Pancreas (tissue), 10 donors: ENCODE measurements at places on chromosomes 12 and 14.

- no peak for DNase-seq
Measured at GRCh38 chr12:123390498-123391426, 6.8 kb downstream of the KMT5A start.

GRCh38 chr12:90321369-90321768, 612.7 kb upstream of the ATP2B1 start:
- no peak for DNase-seq

DNA sequence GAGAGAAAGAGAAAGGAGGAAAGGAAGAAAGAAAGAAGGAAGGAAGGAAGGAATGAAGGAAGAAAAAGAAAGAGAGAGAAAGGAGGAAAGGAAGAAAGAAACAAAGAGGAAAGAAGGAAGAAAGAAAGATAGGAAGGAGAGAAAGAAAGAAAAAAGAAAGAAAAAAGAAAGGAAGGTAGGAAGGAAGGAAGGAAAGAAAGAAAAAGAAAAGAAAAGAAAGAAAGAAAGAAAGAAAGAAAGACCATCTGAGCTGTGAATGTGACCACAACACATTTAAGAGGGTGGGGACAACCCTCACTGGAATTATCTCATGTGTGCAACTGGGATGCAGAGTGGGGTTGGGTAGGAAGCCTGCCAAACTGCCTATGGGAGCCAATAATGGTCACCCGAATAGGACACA, 36.0 kb upstream of the BATF start:
- DNase-seq = no peak

GRCh38 chr12:45928309-45928708, 62.1 kb downstream of the SCAF11 start:
- no peak for DNase-seq

DNA sequence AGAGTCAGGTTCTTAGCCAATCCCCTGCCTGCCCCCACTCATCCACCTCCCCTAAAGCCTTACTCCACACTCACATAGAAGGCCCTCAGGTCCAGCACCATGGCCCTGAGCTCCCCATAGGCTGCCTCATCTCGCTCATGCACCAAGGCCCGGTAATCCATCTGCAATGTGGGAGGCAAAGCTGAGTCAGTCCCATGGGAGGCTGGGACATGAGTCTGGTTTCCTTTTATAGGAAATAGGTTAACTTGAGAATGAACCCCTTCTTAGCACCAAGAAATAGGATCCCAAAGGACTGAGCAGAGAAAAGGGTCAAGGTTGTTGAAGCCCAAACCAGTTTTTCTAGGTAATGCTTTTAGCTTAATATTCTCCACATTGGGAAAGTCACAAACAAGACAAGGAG, 2.1 kb upstream of the EMC9 start:
- no peak for DNase-seq

DNA sequence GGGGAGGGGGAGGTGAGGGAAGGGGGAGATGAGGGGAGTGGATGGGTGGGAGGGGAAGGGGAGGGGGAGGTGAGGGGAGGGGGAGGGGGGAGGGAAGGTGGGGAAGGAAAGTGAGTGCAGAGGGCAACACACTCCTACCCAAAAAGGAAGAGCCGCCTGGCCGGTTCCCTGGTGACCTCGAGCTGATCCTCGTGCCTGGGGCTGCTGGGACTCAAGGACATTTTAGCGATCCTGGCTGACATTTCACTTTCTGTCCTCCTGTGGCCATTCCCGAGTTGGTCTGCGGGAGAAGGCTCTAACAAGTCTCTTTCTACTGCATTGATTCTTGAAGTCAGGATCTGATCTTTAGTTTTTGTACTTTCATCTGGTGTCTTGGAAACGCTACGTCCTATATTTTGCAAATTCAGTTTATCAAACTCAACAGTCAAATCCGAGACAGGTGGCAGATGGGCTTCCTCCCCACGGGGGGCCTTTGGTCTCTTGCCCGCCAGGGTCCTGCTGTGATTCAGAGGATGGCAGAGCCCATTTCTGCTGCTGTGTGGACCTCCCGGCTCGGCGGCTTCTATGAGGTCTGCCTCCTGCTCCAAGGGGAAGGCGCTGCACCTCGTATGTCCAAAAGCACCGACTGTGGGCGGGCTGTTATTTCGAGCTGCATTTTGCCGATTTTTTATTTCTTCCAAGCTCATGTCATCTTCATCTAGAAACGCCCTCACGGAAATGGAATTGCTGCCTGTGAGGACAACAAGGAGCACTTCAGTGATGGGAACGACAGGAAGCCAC, 19.1 kb downstream of the PGAM5 start:
- DNase-seq = no peak

DNA sequence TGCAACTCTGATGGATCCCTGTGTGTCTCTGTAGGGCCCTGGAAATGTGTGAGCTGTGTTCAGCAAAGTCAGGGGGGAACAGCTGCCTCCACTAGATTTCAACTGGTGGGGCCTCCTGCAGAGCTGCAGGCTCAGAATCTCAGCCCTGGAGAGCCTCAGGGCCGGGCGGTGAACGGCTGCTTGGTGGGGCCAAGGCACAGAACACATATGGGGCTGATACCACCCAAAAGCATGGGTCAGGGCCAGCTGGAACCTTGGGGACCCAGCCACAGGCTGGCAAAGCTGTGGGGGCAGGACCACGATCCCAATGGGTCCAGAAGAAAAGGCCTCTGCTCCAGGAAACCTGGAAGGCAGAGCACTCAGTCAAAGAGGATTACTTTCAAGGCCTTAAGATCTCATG, 878.5 kb downstream of the BCL11B start:
- DNase-seq = no peak

GRCh38 chr12:740921-741320, 11.5 kb upstream of the WNK1 start:
- no peak for DNase-seq

DNA sequence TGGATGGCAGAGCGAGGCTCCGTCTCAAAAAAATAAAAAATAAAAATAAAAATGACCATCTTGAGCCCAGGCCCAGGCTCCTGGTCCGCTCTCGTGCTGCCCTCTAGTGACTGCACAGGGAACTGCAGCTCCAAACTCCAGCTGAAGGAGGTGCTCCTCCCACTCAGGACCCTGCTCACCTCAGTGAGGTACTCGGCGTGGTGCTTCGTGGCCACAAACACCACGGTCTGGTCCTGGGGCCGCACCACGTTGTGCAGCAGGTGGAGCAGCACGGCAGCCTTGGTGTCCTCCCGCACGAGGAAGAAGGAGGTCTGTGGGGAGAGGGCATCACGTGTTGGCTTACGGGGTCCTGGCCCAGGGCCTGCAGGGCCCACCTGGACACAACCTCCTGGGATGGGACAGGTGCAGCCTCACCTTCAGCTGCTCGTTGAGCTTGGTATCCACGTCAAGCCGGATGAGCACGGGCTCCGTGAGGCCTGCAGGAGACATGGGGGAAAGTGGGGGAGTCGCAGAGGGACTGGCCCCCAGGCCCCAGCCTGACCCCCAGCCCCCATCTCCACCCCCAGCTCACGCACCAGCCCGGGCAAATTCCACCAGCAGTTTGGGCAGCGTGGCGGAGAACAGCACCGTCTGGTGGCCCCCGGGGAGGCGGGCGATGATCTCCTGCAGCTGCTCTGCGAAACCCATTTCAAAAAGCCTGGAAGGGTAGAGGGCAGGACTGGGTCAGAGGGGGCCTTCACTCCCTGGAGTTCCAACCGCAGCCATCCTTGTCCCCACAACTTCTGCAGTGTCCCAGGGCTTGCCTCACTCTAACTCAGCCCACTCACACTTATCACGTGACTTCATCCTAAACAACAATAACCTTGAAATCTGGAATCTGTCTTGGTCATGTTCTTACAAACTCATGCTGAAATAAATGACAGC, 10.6 kb downstream of the DDX54 start:
- peak; percentile 88 for DNase-seq

DNA sequence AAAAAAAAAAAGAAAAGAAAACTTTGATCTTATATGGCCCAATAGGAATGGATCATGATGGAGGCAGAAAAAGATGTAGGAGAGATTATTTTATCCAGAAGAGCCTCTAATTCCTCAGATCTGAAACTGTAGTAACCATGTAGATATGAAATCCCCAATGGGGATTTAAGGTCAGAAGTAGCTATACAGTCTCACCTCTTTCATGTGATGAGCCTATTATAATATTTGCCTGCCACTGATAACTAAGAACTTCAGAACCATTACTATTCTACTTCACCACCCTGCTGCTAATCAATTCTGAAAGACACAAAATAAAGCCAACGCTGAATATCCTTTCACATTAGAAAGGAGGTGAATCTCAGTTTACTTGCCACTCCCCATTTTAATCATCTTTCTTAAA, 29.3 kb downstream of the BAZ1A start:
- DNase-seq = no peak

- DNase-seq = no peak
Measured at GRCh38 chr12:41140117-41140516, 48.0 kb upstream of the PDZRN4 start.

- DNase-seq = no peak
Measured at GRCh38 chr14:58992935-58993334, 195.5 kb upstream of the DAAM1 start.

GRCh38 chr14:21652209-21652808, 1.3 kb upstream of the OR4E2 start:
- no peak for DNase-seq

GRCh38 chr12:80777587-80777986, 60.9 kb downstream of the MYF5 start:
- DNase-seq = no peak

- no peak for DNase-seq
Measured at GRCh38 chr14:104532191-104532555, 47.4 kb upstream of the C14orf180 start.

GRCh38 chr12:93167841-93168492, 209.8 kb upstream of the NUDT4 start:
- no peak for DNase-seq

DNA sequence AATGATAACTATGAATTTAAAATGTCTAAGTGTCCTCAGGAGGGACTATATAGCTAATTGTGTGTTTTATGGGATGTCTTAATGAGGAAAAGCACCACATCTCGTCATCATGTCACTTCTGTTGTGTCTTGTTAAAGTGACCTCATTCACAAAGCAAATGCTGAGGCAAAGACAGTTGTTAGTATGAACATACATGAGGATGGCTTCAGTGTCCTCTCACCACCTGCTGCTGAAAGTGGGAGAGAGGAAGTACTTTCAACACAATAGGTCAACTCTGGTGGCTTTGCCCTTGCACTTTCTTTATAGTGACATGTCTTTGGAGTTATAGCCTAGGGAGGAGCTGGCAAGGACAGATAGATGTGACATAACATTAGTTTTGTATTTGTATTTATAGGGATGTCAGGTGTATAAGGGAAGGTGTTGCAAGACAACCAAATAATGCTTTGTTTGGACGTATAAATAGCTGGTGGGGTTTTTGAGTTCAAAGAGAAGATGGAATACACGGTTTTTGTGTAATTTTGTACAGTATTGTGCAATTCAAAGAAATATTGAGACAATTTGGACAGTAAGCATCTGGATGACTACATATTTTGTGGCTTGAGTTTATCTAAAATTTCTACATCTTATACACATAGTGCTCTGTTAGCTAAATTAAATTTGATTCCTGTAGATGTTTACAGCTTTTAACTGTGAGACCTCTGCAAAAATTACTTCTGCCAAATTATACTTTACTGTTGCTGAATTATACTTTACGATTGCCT, 131.7 kb upstream of the ATP2B1 start:
- DNase-seq = no peak

- no peak for DNase-seq
Measured at GRCh38 chr12:120687578-120688289, 785 bp downstream of the MLEC start.

DNA sequence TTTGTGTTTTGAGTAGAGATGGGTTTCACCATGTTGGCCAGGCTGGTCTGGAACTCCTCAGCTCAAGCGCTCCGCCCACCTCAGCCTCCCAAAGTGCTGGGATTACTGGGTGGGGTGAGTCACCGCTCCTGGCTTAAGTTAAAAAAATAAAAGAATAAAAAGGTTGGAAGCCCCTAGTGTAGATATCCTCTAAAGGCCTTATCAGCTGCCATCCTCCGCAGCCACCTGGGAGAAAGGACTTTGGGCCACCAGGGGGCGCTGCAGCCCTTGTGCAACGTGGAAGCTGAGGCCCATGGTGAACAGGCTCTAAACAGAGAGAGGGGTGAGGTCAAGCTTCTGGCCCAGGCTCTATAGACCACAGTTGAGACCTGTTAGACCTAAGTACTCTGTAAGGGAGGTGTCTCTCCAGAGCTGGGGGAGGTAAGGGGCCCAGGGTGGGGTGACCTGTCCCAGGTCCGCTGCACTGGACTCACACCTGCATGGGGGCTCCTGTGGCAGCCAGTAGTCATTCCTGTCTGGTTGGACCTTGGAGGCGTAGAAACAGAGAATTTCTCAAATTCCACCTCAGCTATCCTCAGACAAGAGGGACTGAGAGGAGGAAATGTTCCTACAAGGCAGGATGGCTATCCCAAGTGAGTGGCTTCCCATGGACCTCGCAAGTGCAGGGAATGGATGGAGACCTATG, 14.0 kb upstream of the RACGAP1 start:
- peak; percentile 98 for DNase-seq
